NCI-H526 (cell line): ENCODE measurements at places on chromosomes 13 and 19.

- DNase-seq, result no peak
Measured at GRCh38 chr19:6039566-6040225, 61.8 kb upstream of the RANBP3 start.

- no peak for DNase-seq
Measured at GRCh38 chr13:39452417-39452816, 150.6 kb downstream of the LHFPL6 start.

DNA sequence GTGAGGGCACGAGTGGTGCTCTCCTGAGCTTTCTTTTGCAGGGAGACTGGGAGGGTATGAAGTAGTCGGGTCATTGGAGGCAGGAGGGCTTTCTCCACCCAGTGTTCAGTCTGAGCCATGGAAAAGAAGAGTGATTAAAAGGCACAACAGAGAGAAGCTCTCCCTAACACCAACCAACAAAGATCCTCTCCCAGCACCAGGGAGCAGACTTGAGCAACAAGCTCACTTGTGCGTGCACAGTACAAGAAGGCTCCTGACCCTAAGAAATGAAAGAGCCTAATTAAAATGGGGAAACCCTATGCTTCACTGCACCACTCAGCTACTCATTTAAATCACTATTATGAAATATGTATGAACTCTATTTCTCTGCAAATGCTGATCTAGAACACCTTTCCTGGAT, 276.3 kb upstream of the SOX21 start:
- peak; percentile 37 for DNase-seq

DNA sequence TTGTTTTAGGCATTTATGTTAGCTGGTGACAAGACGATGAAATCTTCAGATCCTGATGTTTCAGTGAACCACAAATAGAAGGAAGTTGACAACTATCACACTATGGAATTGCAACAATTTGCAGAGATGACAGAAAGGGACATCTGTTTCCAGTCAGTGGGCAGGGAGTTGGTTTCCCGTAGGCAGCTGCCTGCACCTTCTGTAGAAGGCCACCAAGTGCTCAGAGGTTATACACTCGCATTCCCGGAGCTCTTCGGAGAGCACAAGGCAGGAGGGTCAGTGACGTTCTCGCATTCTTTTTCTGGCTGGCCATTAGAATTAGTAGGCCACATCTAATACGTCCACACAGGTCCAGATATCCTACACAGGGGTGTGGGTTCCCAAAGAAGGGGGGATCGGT, 129.4 kb downstream of the SHISA2 start:
- DNase-seq, result no peak

DNA sequence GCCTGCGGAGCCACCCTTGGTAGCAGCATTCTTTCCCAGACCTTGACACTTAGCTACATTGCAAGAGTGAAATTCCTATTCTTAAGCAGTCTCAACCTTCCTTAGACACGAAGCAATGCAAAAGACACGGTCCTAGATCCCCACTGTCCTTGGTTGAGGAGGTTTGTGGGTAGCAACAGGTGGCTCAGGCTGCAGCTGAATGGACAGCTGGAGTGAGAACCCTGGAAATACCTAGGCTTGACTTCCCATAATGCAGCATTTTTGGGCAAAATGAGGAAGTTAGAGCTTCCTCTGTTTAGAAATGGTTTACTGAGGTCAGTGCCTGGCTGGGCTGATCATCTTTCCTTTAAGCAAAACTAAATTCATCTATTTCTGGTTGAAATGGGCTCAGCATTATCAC, 296.6 kb downstream of the RFC3 start:
- no peak for DNase-seq

GRCh38 chr13:30984620-30985019, 52.2 kb downstream of the TEX26 start:
- DNase-seq, result no peak

- DNase-seq, result no peak
Measured at GRCh38 chr13:39516096-39516495, 86.9 kb downstream of the LHFPL6 start.
